PC-9 (cell line): ENCODE measurements at places on chromosomes 12 and 14.

DNA sequence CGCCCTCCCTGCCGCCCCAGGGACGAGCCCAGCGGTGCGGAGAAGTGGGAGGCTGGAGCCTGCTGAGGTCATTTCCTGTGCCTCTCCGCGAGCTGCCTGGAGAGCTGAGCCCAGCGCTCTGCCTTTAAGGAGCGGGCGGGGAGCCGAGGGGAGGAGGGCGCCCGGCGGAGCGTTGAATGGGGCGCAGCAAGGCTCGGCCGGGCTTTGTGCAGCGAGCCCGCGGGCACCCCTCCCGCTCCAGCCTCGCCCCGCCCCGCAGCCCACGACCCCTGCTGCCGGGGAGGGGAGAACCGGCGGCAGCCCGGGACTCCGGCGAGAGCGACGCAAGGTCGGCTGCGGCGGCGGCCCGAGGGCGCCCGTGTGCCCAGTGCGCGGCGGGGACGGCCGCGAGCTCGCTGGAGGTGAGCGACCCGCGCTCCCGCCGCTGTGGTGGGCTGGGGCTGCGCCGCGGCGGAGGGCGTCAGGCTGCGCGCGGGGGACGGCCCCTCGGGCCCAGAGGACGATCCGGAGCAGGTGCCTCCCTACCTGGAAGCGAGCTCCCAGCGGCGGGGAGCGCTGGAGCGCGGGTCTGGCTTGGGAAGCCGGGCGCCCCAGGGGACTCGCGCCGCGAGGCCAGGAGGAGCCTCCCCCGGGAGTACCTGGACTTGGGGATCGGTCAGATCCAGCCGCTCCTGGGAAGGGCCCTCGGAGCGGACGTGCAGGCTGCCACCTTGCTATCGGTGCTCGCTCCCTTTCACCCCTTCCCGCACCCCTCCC lies at the start of gene PLEKHH1:
Gene PLEKHH1, plus strand, starts transcription at position 293 of the 756 bp plus-strand sequence. CDS start 8,578 bp downstream, outside the sequence.
- peak within 1 kb of the TSS; percentile 60 for H3K4me3 ChIP-seq
- H3K27me3 ChIP-seq: no peaks in the 10 kb centered on the region
- H3K27ac ChIP-seq: no peak within 1 kb of the TSS
- peak; percentile 83 for DNase-seq

DNA sequence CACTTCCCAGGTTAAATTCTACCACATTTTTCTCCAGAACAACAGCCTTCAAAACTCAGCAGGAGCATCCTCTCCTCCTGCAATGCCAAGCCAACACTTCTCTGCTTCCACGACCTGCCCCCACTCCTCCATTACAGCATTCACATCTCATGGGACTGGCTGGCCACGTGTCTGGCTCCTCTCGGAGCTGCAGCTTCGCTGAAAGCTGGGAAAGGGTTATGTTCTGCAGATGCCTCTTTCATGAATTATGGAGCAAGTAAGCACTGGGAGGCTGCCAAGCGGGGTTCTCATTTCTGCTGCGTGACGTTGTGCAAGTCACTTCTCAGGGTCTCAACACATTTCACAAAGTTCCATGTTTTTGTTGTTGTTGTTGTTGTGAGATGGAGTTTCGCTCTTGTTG lies 142.2 kb upstream of the RFLNA start:
- no peaks in the 10 kb centered on the region for H3K36me3 ChIP-seq
- peaks cover 88% of the 10 kb centered on the region for H3K27me3 ChIP-seq
- no peaks in the 10 kb centered on the region for H3K4me1 ChIP-seq

DNA sequence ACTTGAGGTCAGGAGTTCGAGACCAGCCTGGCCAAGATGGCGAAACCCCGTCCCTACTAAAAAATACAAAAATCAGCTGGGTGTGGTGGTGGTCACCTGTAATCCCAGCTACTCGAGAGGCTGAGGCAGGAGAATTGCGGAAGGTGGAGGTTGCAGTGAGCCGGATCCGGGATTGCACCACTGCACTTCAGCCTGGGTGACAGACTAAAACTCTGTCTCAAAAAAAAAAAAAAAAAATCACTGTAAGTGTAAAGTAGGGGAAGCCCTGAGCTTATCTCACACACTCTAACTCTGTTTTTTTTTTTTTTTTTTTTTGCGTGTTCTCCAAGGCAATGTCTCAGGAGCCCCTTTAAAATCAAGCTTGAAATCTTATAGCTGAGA lies 421 bp upstream of the RBMS2 start:
- DNase-seq: no peak
- peak overlapping the region; percentile 95 for H3K27ac ChIP-seq
- peaks cover 73% of the 10 kb centered on the region for H3K4me1 ChIP-seq
- peak overlapping the region; percentile 80; the same call in 1 of the 2 replicates for H3K4me3 ChIP-seq

- H3K27ac ChIP-seq: no peak overlapping the region
- peaks cover 18% of the 10 kb centered on the region for H3K27me3 ChIP-seq
- no peak overlapping the region for H3K4me3 ChIP-seq
- H3K4me1 ChIP-seq: no peaks in the 10 kb centered on the region
- H3K36me3 ChIP-seq: no peaks in the 10 kb centered on the region
Measured at GRCh38 chr12:106670131-106670530, 87.3 kb downstream of the RFX4 start.

DNA sequence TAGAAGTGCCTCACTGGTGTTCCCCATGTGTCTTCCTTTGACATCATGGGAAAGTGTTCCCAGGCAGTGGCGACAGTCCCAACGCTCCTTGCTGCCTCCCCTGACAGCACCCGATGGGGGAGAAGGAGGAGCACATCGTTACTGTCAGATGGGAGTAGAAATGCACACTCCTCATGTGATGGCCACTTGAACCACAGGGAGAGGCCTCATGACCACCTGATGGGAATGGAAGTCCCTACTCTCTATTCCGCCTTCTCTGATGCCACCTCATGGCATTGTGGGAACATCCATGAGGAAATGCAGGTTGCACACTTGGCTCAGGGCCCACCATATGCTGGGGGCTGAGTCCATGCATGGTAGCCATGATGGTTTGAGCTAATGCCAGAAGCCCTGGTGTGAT lies 14.3 kb upstream of the CORO1C start:
- no peaks in the 10 kb centered on the region for H3K4me1 ChIP-seq
- no peak for DNase-seq
- no peak overlapping the region for H3K27ac ChIP-seq
- H3K36me3 ChIP-seq: no peaks in the 10 kb centered on the region

DNA sequence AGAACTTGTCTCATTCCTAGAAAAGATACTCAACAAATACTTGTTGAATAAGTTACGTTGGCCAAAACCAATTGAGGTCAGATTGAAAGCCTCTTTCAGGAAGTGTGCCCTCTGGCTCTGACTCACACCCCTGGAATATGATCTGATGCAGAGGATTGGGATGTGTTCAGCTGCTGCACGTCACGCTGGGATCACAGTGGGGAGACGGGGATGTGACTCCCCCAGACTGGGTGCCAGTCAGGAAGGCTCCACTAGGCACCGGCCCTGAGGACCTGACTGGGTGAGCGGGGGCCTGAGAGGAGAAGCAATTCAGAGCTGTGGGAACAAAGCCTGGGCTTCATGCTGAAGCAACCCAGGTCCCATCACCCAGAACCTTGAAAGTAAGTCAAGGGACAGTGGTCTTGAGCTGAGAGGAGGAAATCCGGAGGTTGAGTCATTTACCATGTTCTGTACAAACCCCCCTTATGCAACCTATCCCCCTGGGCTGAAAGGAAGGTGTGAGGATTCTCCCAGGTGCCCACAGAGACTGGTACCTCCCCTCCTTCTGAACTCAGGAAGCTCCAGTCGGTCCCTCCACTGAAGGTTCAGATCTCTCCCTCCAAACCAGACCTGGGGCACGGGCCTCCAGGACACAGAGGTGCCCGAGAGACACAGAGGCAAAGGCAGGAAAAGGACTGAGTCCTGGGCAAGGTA lies 3.9 kb downstream of the CEBPE start:
- no peak overlapping the region for H3K4me3 ChIP-seq
- H3K4me1 ChIP-seq: peaks cover 41% of the 10 kb centered on the region
- DNase-seq: peak; percentile 62
- peak overlapping the region; percentile 90 for H3K27ac ChIP-seq
- H3K27me3 ChIP-seq: no peaks in the 10 kb centered on the region

GRCh38 chr14:100278702-100279101 lies 27.5 kb downstream of the SLC25A29 start:
- DNase-seq: no peak
- no peaks in the 10 kb centered on the region for H3K27me3 ChIP-seq
- H3K27ac ChIP-seq: no peak overlapping the region
- no peak overlapping the region for H3K4me3 ChIP-seq
- no peaks in the 10 kb centered on the region for H3K4me1 ChIP-seq

- no peaks in the 10 kb centered on the region for H3K36me3 ChIP-seq
- H3K4me1 ChIP-seq: no peaks in the 10 kb centered on the region; the same call in 1 of the 2 replicates
- H3K4me3 ChIP-seq: no peak overlapping the region
Measured at GRCh38 chr14:97180304-97181200, 383.4 kb downstream of the VRK1 start.

- H3K27me3 ChIP-seq: no peaks in the 10 kb centered on the region
- DNase-seq: no peak
- 0 out of 2 replicates have a peak, but pooled peaks cover under 1% of the 10 kb centered on the region for H3K4me1 ChIP-seq
- no peak overlapping the region for H3K4me3 ChIP-seq
Measured at GRCh38 chr12:66137937-66138336, 7.4 kb upstream of the LLPH start.

GRCh38 chr14:64623554-64624165 lies 73.9 kb downstream of the PPP1R36 start:
- DNase-seq: no peak
- no peaks in the 10 kb centered on the region for H3K36me3 ChIP-seq
- no peak overlapping the region for H3K27ac ChIP-seq
- no peak overlapping the region for H3K4me3 ChIP-seq
- H3K4me1 ChIP-seq: peaks cover 15% of the 10 kb centered on the region

DNA sequence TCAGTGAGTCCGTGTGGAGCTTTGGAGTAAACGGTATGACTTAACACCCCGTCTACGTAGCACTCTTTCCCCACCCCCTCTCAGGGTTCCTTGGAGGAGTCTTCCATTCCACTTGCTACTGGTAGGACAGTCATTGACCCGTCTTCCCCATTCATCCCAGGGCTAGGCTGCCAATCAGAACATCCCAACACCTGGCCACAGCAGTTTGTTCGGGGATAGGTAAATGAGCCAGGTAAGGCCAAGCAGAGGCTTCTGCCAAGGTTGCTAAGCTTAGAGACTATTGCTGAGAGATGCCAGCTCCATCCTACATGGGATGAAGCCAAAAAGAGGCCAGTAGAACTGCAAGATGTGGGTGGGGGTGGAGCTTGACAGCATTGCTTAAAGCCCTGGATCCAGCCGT lies 130.8 kb downstream of the BCL11B start:
- no peaks in the 10 kb centered on the region for H3K36me3 ChIP-seq
- no peak overlapping the region for H3K27ac ChIP-seq
- peaks cover 33% of the 10 kb centered on the region for H3K27me3 ChIP-seq

DNA sequence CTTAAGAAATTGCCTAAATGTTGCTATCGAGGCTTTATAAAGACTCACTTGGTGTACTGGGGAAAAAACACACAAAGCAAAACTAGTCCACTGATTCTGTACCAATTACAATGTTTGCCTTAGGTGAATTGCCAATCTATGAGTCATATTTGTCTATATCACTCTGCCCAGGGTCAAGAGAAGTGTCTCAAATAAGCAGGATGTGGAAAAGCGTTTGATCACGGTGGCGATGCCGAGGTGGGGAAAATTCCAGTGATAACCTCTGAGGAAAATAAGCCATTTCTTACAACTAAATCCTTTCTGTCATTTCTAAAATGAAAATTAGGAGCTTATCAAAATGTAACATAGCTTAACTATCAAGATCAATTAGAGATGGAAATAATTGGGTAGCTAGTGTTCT lies 148.6 kb upstream of the DIO3 start:
- H3K36me3 ChIP-seq: no peaks in the 10 kb centered on the region
- H3K27me3 ChIP-seq: no peaks in the 10 kb centered on the region
- peak overlapping the region; percentile 68 for H3K27ac ChIP-seq
- H3K4me3 ChIP-seq: peak overlapping the region; percentile 15; the same call in 1 of the 2 replicates
- peaks cover 62% of the 10 kb centered on the region for H3K4me1 ChIP-seq

DNA sequence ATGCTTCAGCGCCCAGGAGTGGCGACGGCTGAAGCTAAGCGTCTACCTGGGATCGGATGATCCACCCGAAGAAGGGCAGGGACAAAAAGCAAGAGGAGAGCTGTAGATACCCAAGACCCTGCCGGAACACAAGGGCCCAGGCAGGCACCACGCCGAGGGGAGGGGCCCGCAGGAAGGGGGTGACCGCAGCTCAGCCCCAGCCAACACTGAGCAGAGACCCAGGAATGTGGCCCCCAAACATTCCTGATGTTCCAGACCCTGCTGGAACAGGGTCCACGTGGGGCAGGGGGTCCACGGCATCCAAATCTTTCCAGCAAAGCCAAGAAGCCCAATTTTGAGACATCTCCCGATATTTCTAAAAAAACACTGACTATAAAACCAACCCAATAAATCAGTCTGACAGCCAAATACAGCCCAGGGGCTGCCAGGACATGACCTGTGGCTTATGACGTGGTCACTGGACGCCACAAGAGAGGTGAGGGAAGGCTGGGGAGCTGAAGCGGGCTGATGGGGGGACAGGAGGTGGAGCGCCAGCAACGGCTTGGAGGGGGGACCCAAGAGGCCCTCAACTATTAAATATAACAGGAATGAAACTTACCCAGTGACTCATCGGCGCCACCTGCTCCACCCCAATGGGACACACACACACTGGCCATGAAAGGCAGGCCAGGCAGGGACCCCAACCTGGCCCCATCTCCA lies 58.9 kb downstream of the NCOR2 start:
- peaks cover 54% of the 10 kb centered on the region for H3K4me1 ChIP-seq
- no peak for DNase-seq
- no peaks in the 10 kb centered on the region for H3K27me3 ChIP-seq
- no peaks in the 10 kb centered on the region for H3K36me3 ChIP-seq

GRCh38 chr12:117025481-117026151 lies 73.6 kb downstream of the TESC start:
- no peaks in the 10 kb centered on the region for H3K4me1 ChIP-seq
- H3K4me3 ChIP-seq: no peak overlapping the region
- H3K27ac ChIP-seq: no peak overlapping the region
- DNase-seq: peak; percentile 51

- H3K27me3 ChIP-seq: no peaks in the 10 kb centered on the region
- H3K36me3 ChIP-seq: no peaks in the 10 kb centered on the region
- no peak overlapping the region for H3K27ac ChIP-seq
- H3K4me1 ChIP-seq: peaks cover 11% of the 10 kb centered on the region
- DNase-seq: no peak
Measured at GRCh38 chr12:39835517-39836489, 216.2 kb upstream of the ABCD2 start.

DNA sequence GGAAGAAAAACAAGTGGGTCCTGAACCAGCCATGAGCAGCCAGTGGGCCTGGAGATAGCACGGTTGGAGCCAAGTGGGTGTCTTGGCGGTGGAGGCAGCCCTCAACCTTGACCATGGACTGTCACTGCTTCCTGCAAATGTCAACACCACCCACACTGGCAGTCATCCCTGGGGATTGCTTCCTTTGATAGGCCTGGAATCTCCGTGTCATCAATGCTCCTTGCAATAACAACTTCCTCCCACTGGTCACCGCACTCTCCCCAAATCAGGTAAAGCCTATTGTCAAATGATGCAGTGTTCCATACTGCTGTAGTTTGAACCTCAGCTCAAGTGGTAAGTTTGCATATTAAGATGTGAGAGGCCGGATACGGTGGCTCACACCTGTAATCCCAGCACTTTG lies 129.1 kb downstream of the NTF3 start:
- H3K27ac ChIP-seq: no peak overlapping the region
- H3K27me3 ChIP-seq: peaks cover 70% of the 10 kb centered on the region
- H3K4me3 ChIP-seq: no peak overlapping the region
- no peaks in the 10 kb centered on the region for H3K36me3 ChIP-seq
